ENCODE measurements at places on chromosomes 6 and 20.

DNA sequence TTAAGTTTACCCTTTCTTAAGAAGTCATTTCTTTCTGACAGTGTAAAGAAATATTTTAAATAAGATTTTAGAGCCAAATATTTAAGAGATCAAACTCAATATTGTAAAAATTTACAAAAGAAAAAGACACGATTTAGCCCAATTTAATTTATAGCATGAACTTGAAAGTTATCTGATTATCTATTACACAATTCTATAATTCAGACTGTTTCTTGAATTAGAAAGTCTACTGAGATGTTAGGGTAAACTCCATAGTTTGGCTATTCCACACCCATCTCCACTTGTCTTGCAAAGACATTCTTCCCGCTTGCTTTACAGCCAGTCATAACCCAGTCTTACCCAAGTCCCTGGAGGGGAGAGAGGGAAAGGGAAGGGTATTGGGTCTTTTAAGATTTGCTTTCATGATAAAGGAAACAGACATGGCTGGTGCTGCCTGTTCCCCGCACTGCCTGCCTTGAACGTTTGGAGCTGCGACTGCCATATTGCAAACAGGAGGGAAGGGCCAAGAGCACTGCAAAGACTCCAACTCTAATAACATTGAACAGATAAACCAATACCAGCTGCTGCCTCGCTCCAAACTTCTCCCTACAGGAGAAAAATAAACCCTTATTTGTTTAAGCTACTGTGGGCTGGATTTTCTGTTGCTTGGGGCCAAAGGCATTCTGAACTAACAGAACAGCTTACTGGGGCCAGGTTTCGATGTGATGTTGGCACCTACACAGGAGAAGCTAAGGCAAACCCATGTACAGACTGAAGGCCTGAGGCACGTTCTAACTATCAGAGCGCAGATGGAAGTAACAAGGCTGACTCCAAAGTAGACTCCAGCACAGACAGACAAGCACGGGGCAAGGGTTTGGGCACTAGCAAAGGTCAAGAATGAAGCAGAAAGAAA, 552.3 kb upstream of the JARID2 start:
- DNase-seq, result no peak

DNA sequence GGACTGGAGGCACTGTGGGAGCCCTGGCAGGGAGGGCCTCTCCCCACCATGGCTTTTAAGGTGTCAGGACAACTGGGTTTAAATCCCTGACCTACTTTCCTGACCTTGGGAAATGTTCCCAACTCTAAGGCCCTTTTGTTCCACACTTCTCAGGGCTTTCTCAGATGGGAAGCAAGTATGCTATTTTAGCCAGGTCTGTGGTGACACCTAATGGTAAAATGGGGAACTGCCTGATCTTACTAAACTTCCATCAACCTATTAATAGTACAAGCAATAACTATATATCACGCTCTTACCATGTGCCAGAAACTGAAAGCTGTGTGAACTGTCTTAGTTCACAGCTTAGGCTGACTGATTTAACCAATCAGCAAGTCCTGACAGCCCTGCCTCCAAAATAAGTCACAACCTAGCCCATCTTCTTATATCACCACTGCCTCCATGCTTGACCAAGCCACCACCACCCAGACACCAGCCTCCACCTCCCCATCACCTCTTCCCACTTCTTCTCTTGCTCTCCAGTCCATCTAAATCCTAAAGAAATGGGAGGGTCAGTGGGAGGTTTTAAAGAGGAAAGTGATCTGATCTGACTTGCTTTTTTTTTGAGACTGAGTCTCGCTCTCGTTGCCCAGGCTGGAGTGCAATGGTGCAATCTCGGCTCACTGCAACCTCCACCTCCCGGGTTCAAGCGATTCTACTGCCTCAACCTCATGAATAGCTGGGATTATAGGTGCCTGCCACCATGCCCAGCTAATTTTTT, 6.9 kb upstream of the BLCAP start:
- peak; percentile 81 for DNase-seq

DNA sequence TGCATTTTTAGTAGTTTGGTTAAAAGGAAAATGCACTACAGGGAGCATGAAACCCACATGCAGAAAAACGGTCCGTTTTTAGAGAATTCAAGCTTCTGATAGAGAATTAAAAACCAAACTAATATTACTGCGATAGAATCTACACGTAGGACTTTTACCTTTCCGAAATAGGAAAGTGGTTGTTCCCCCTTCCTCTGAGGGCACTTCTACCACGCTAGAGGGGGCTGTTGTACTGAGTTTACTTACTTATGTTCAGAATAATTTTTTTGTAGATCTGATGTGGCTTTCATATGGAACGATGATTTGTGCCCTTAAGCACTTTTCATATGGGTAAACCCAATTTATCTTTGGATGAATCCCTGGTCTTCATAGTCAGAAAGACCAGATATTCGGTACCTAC, 264.3 kb upstream of the PLN start:
- DNase-seq, result peak; percentile 46

DNA sequence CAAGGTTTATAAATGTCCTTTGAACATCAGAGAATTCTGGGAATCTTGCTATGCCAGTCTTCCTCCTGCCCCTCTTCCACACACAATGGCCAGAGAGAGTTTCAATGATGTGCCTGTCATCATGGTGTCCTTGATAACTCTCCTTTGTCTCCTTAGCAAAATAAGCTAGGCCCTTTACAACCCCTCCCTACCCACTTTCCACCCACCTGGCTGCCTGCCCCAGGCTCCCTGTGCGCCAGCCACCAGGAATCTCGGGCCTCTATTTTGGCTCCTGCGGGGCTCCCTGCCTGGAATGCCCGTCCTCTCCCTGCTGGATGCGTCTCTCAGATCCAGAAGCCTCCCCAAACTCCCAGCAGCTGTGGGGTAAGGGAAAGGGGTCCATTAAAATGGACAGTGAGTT, 60.9 kb downstream of the NCR2 start:
- DNase-seq, result no peak

DNA sequence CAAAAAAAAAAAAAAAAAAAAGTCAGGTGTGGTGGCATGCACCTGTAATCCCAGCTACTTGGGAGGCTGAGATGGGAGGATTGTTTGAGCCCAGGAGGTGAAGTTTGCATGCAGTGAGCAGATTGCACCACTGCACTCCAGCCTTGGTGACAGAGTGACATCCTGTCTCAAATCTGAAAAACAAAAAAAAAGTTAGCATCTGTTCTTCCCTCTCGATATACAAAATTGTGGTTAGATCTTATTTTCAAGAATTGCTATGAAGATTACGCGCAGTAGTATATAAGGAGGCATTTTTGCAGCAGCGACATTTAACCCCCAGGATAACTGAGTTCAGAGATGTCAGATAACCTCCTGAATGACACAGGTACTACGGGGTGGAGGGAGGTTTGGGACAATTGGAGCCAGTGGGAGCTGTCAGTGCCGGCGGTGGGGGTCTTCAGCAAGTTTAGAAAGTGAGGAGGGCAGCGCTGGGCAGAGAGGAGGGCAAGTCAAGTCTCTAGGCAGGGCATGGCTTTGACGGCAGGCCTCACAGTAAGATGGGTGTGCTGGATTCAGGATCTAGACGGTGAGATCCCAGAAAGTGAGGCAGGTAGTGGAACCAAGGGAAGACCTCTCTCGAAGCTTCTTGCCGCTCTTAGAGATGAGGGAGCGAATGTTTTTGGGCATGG, 26.2 kb upstream of the MRPS18A start:
- no peak for DNase-seq

- no peak for DNase-seq
Observed at GRCh38 chr20:52309181-52309580, 117.6 kb upstream of the ZFP64 start.

Measured in mucosa of gallbladder (tissue), 1 donor.